HS-5 (cell line): ENCODE measurements at places on chromosomes 7 and 10.

DNA sequence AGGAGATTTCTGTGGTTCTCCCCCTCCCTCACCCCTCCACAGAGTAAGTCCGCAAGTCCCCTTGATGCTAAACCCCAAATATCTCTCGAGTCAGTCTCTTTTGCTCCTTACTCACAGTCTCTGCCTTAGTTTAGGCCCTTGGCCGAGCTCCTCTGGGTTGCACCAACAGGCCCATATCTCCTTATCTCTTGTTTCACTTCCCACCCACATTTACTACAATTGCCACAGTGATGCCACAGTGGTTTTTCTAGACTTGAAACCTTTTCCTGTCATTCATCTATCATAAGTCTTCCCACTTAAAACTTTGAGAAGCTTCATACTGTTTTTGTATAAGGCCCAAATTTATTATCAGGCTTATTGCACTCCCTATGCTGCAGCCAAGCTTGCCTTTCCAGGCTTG is 23.4 kb upstream of the NME8 start:
- no peak for DNase-seq

DNA sequence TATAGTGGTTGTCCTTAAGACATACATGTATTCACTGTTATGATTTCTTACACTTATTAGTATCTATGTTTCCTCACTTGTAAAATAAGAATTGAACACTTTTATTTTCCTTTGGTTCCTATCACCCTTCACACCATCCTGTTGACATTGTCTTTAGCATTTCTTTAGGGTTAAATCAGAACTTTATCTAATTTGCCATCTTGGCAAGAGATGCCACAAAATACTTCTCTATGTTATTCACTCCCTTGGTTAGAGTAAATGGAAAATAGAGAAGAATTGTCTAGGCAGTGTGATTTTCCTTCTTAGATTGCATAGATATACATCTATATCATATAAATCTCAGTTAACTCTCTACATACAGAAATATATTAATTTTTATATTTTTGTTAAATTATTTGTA is 204.7 kb downstream of the SEMA3D start:
- no peak for DNase-seq

DNA sequence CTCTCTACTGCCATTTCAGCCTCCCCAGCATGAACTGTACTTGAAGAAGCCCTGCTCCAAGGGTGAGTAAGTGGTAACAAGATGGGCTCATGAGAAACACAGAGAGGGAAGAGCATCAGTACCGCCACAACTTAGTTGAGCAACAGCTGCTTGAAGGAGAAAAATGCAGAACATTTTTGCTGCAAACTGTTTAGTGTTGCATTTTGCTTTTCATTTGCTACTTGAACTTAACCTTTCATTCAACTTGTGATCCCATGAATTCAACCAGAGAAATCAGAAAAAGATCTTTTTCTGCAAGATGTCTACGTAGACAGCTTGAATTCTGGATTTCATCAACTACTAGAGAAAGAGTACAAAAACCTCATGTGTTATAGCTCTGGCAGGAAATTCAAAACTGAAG is 40.7 kb downstream of the ANK3 start:
- no peak for DNase-seq

- DNase-seq: no peak
These were observed 7.8 kb downstream of the COX19 start for GRCh38 chr7:967361-968082.

GRCh38 chr7:29284696-29285443 is 90.3 kb downstream of the CHN2 start:
- no peak for DNase-seq

- DNase-seq: no peak
These were observed 121.5 kb downstream of the SNX10 start for GRCh38 chr7:26413007-26413691.

DNA sequence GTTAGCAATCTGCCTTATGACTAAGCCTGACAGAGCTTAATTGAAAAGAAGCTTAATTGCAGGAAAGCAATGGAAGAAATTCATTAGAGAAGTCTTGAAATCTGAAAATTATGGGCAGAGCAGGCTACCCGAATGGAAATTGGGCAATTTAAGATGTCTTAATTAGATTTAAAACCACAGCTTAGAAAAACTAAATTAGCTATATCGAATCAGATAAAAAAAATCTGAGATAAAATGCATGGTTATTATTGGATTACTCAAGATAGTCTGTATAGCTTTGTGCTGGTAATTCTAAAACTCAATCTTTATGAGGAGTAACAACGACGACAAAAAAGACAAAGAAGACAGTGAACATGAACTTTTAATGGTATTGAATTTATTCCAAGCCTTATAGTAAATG is 248.1 kb upstream of the LRRN3 start:
- DNase-seq: no peak

DNA sequence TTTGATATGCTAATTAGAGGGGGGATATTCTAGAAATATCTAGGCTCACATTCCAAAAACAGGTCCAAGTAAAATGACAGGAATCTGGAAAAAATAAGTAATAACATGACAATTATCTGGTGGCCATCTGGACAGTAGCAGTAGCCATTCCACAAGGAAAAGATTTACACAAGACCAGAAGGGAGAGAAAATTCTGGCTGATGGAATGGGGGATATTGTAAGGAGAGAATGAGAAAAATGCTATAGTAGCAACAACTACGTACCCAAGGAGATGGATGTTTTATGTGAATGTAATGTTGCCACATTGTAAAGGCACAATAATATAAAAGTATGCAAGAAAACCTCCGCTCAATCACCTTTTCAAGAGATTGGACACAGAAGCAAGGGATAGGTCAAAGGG is 5.4 kb downstream of the MYOF start:
- no peak for DNase-seq

DNA sequence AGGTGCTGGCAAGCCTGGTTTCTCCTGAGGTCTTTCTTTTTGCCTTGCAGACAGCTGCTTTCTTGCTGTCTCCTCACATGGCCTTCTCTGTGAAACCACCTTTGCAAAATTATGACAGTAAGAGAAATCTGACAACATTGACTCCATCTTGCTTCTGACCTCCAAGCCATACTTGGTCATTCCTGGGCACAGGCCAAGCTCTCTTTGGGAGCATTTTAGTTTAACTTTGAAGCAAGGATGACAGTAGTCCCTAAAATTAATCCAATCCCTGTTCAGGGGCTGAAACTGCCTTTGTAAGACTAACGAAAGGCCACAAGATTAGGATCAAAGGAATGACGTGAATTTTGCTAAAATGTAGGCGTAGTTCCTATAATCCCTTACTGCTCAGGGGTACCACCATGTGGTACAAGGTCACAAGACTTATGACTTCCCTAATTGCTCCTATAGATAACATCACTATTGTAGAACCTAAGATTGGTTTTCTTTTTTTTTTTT is 25.1 kb upstream of the NRBF2 start:
- DNase-seq: no peak

- no peak for DNase-seq
These were observed 21.0 kb upstream of the LMTK2 start for GRCh38 chr7:98085674-98086073.

DNA sequence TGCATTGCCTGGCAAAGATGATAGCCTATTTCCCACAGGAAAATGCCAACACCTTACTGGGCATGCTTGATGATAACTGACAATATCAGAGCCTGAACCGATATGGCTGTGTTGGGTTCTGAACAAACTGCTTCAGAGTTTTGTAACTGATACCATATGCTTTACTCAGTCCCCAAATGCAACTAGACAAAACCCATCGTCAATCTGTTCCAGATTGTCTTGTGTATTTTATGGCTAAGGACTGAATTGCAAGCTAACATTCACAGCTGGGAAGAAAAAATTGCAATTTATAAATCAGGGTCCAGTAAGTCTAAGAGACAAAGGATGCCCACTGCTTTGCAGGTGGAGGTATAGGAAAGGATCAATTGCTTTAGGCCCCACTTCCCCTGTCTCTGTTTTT is 116.8 kb upstream of the WNT16 start:
- DNase-seq: no peak

GRCh38 chr10:422241-422640 is 267.2 kb downstream of the DIP2C start:
- DNase-seq: no peak

- no peak for DNase-seq
These were observed 12.9 kb downstream of the PDZD8 start for GRCh38 chr10:117362313-117362712.

GRCh38 chr10:111035542-111035941 is 41.3 kb upstream of the ADRA2A start:
- no peak for DNase-seq

DNA sequence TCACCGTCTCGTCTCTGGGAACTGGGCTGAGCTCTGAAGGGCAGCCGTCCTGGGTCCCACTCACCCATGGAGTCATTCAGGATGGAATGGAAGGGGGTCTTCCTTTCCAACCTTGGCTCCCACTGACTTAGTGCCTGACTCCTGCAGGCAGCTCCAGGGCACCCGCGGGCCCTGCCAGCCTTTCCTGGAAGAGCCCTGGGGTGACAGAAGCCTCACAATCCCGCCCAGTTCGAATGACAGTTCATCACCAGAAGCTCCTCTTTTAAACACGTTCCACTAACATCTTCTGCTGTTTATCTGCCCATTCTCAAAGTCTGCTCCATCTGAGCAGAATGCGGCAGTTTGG is 110.6 kb downstream of the TNS3 start:
- no peak for DNase-seq

DNA sequence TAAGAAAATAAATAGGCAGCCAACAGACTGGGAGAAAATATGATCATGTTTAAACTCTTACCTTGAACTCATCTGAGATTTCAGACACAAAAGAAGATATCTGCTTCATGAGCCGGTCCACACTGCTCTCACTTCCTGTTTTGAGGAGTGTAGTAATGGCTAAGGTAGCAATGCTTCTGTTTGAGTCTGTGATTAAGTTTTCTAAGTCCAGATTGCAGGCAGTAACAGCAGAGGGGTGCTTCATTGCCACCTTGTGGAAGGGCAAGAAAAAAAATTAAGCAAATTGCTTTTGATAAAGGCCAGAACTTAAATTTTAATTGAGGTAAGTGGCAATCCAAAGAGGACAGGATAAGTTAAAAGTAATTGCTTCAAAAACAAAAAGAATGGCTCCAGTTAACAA is 69.1 kb downstream of the MEST start:
- DNase-seq: no peak

- DNase-seq: no peak
These were observed 130.1 kb downstream of the RGS10 start for GRCh38 chr10:119412244-119413092.

- DNase-seq: no peak
These were observed 23.6 kb downstream of the FAM3C start for GRCh38 chr7:121372376-121373010.

- no peak for DNase-seq
These were observed 72.8 kb upstream of the ZNF722 start for GRCh38 chr7:63925626-63926460.

- DNase-seq: no peak
These were observed 420.5 kb downstream of the TCERG1L start for GRCh38 chr10:130891066-130891465.

DNA sequence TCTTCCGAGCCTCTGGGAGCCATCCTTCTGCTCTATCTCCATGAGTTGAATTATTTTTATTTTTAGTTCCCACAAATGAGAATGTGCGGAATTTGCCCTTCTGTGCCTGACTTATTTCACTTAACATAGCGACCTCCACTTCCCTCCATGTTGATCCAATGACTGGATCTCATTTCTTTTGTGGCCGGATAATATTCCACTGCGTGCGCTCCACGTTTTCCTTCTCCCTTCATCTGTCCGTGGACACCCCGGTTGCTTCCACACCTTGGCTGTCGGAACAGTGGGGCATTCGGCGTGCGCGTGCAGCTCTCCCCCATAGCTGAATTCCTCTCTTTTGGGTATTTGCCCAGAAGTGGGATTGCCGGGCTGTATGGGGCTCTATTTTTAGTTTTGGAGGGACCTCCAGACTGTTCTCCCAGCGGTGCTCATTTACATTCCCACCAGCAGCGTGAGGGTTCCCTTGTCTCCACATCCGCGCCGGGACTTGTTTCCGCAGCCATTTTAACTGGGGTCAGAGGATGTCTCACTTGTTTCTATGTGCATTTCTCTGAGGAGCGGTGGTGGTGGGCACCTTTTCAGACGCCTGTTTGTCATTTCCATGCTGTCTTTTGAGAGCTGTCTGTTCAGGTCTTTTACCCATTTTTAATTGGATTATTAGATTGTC is 51.0 kb upstream of the SUN1 start:
- DNase-seq: no peak

GRCh38 chr7:108770981-108771745 is 201.5 kb downstream of the DNAJB9 start:
- DNase-seq: no peak

DNA sequence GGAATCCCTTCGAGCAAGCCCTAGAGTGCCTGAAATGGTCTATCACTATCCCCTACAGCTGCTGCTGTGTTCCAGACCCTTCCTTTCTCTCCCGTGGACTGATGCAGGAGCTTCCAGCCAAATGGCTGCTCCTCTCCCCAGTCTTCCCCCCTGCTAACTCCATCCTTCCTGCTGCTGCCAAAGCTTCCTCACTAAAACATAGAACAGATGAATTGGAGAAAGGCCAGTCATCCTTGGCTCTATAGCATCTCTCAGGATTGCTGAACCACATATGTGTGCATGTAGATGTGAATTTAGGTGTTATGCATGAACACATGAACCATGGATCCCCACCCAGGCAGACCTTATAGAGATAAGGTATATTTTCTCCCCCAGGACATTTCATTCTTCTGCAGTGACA is 60.7 kb downstream of the GPR26 start:
- DNase-seq: no peak

- DNase-seq: no peak
These were observed 1245.7 kb upstream of the SORCS1 start for GRCh38 chr10:108410236-108410635.

DNA sequence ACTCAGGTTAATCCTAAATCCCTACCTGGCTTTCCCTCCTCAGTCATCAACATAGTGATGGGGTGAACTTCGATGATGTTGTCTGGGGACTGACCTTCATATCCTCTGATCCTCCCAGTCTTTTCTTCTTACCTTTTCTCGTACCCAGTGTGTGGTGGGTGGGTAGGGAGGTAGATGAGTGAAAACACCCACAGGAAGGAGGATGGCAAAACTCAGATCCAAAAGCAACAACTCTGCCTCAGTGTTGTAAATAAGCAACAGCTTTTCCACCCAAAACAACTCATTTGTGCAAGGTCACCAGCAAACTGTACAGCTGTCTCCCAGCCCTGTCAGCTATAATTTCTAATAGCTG is 38.6 kb downstream of the VOPP1 start:
- no peak for DNase-seq

- DNase-seq: no peak
These were observed 74.4 kb upstream of the EFCAB10 start for GRCh38 chr7:105655500-105656380.

DNA sequence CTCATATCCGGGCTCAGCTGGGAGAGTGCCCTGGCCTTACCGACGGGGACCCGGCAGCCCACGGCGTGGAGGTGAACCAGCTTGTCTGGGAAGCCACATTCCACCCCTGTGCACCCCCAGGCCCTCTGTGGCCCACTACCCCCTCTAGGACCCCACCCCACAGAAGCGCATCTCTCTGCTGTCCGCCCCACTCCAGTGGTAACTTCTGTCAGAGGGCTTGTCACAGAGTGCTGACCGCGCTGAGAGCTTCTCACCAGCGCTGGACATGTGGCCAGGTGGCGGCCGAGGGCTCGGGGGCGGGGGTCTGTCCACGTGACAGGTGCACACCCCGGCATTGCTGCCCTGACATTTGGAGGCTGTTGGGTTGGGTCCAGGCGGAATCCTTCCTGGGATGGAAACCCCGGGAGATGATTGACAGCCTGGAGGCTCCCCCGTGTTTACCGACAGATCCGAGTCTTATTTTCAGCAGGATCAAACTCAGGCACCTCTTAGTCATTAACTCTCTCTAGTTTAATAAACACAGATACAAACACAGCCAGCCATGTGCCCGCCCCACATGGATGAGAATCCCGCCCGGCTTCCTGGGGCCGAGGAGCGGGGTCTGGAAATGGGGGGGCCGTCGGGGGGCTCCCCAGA is 5.1 kb downstream of the ELFN1 start:
- no peak for DNase-seq
